ENCODE measurements at places on chromosomes 2 and 18.

GRCh38 chr2:196955036-196955435 is 28.5 kb upstream of the PGAP1 start:
- DNase-seq, result no peak

GRCh38 chr18:58186258-58186948 is 142.4 kb downstream of the NEDD4L start:
- peak; percentile 73 for DNase-seq

DNA sequence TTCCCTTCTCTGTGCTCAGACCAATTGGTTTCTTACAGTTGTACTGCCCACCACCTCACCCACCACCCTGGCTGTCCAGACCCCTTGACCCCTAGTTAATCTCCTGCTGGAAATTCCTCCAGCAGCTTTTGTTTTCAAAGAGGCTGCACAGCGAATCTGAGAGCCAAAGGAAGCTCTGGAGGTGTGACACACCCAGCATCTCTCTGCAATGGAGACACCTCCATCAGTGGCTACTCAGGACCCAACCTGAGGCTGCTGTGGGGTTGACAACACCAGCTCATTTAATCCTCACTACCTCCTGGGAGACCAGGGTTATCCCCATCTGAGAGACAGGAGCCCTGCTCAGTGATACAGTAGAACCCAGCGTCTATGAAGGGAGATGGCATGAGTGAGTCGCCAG is 86.4 kb downstream of the BIN1 start:
- DNase-seq, result no peak

DNA sequence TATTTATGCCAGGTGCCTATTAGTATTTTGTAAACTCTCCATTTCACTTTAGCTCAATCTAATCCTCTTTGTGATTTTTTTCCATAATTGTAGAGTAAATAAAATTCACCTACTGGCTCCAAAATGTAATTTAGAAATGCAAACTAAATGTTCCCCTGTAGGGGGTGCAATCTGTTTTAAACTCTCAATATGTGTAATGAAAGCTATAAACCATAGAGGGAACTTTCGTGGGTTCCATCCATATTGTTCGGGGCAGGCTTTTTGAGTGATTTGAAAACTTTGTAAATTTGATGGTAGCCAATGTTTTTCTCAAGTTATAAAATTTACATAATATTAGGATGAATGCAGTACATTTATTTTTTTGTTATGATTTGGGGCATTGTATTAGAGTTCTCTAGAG is 49.4 kb downstream of the TSPYL6 start:
- DNase-seq, result peak; percentile 70

DNA sequence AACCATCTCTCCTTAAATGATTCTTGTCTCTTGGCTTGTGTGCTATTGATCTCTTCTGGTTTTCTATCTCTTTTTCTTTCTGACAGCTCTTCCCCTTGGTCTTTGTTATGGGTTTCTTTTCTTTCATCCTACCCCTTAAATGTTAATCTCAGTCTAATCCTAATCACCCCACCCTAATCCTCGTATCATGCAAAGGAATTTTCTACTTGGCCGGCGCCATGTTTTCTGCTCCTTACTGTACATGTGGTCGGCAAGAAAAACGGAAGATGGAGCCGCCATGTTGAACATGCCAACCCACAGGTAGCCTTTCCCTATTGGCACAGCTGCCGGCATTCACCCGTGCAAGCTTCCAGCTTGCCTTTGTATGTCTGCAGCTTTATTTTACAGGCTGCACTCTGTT is 61.8 kb upstream of the VPS54 start:
- DNase-seq, result no peak

GRCh38 chr18:78659748-78660147 is 319.9 kb upstream of the SALL3 start:
- DNase-seq, result no peak

GRCh38 chr2:26161926-26162325 is 11.0 kb upstream of the GAREM2 start:
- DNase-seq, result no peak

DNA sequence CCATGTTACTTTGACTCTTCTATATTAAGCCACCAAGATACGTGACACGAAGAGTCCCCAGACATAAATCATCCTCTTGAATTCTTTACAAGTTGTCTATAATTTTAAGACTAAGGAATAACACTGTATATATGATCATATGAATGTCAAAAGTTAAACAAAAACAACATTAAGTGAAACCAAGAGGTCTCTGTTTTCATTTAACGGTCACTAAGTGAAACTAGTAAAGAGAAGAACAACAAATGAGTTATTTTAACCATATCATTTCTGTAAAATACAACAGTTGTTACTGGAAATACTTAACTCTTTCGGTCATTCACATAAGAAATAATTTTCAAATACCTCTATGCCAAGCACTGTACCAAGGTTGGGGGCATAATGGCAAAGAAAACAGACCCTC is 45.7 kb upstream of the STK17B start:
- DNase-seq, result no peak

DNA sequence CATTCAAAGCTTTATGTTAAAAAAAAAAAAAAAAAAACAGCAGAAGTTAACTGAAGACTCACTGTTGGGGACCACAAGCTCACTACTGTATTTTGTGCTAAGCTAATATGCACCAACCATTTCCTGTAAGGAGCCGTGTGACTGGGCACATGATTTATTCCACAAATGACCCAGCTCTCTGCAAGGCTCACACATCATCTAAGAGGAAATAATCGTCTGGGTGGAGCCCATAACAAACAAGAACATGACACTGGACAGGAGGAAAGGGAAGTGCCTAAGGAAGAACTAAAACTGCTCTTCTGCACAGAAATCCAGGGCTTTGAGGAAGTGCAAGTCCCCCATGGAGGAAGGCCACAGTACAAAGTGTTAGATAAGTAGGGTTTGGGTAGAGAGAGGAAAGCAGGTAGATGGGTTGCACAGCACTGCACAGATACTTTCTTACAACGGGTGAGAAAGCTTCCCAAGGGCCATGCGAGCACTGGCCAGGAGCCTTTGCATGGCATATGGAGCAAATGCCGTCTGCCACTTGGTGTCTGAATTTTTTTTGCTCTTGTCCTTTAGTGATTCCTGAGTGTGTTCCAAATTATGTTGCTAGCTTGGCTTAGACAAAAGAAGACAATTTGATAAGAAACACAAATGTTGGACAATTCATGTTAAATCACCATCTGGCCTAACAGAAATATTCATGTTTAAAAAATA is 24.4 kb downstream of the NFE2L2 start:
- DNase-seq, result peak; percentile 80

GRCh38 chr18:47781561-47781960 is 148.9 kb downstream of the SMAD2 start:
- no peak for DNase-seq

GRCh38 chr2:158729451-158729850 is 65.7 kb upstream of the DAPL1 start:
- no peak for DNase-seq

- DNase-seq, result no peak
Measured at GRCh38 chr2:219174146-219174545, 2.6 kb downstream of the CNPPD1 start.

All from LHCN-M2 (cell line).